Left lung (tissue), 14 donors: ENCODE measurements at places on chromosomes 2 and 18.

- no peak for DNase-seq
Measured at GRCh38 chr2:27973592-27973991, 83.1 kb downstream of the BABAM2 start.

- DNase-seq = no peak
Measured at GRCh38 chr2:111227716-111228141, 107.0 kb downstream of the BCL2L11 start.

DNA sequence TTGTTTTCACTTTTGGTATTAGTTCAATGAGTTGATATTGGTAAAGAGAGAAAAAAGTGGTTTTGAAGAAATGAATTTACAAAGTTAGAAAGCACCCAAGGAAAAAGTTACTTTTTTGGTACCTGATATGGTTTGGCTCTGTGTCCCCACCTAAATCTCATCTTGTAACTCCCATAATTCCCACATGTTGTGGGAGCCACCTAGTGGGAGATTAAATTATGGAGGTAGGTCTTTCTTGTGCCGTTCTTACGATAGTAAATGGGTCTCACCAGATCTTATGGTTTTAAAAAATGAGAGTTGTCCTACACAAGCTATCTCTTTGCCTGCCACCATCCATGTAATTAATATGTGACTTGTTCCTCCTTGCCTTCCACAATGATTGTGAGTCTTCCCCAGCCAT, 965.6 kb upstream of the NRXN1 start:
- DNase-seq = no peak

GRCh38 chr18:62904396-62905285, 189.3 kb downstream of the PHLPP1 start:
- no peak for DNase-seq

GRCh38 chr2:23525137-23525765, 140.3 kb downstream of the KLHL29 start:
- no peak for DNase-seq

DNA sequence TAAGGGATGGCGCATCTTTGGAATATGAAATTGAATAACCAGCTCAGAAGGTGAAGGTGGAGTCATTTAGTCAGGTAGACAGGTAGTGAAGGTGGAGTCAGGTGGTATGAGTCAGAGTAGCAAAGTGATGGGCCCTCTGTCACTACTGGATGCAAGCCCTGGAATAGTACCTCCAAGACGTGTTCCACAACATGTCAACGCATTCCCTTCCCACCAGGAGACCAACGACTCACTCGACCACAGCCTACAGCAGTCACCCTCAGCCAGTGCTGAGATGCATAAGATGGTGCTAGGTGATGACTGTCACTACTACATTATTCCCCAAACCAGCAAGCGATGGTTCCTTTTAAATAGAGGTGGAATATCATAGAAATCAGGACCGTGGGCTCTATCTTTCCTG, 6.8 kb downstream of the CPLX4 start:
- no peak for DNase-seq

GRCh38 chr2:42216694-42217093, 47.5 kb downstream of the EML4 start:
- DNase-seq = no peak

DNA sequence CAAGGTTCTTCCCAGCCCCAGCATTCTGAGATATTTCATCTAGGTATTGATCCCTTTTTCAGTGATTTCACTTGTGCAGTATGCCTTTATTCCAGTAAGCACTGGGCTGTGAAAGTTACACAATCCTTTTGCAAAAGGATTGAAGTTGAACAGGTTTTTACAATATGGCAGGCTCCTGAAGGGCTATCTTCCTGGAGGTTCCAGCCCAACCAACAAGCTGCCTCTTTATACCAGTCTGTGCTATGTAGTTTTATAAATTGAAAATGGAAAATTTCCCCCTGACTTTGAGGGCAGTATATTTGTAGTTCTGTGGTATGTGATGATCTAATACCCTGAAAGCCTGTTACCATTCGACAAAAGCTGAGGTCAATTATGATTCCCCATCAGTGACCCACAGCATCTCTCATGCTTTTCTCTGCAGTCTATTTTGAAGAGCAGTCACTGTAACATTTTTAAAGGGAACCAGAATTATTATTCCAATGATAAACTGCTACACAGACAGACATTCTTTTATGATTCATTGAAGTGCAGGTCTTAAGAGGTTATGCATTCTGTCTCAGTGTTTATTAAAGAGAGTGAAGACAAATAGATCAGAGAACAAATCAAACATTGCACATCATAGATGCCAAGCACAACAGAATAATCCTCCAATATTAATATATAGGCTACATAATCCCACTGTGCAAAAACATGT, 35.2 kb upstream of the STPG4 start:
- DNase-seq = no peak

DNA sequence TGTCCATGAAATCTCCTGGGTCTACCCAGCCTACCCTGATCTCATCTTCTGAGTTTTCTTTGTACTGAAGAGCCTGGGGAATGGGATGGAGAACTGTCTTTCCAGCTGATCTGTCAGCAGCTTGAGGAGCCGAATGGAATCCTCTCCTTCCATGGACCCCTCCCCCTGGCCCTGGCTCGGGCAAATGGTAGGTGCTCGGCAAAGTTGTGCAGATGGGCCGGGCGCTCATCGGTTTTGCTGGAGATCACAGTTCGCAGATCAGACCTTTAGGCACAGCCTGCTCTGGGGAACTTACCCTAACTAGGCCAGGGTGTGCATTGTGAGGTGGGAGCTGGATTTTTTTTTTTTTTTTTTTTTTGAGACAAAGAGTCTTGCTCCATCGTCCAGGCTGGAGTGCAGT, 40.4 kb downstream of the LCT start:
- DNase-seq = no peak

DNA sequence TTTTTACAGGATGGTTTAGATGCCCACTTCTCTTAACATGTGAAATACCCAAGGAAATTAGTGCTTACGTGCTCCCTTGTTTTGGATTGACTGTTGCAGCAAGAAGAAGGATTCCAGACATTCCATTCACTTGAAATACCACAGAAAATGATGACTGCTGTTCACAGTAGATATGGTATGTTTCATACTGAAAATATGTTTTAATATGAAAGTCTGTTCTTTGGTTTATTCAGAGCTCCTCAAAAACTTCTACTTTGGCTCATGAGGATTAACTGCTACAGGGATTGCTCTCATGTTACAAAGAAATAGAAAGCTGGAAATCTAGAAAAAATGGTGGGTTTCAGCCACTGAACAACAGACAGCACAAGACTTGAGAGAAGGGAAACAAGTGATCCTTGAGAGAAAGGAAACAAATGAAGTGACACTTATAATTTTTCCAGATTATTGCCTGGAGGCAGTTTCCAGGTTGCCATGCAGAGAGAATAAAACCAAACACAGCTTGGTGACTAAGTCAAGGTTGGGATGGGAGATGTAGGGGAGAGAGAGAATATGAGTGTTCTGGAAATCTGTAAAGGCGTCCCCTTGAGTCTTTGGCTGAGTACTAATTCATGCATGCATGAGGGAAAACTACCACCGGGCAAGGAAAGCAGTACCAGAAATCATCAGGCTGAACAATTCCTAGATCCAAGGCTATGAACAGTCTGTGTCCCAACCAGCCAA, 348.1 kb downstream of the CLIP4 start:
- no peak for DNase-seq

DNA sequence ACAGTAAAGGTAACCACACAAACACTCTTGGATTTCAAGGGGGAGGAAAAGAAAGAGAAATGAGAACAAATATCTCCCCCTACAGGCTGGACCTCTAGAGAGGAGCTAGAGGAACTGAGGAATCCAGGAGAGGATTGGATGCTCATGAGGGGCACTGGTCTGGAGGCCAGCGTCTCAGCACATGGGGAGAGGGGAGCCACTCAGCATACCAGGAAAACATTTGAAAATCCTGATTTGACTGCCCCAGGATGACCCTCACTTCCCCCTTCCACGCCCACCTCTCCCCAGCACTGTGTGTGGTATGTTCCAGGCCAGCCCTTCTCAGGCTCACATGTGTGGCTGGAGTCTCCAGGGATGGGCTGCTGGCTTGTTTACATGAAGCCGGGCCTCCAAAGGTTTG, 396.8 kb upstream of the ID2 start:
- no peak for DNase-seq

DNA sequence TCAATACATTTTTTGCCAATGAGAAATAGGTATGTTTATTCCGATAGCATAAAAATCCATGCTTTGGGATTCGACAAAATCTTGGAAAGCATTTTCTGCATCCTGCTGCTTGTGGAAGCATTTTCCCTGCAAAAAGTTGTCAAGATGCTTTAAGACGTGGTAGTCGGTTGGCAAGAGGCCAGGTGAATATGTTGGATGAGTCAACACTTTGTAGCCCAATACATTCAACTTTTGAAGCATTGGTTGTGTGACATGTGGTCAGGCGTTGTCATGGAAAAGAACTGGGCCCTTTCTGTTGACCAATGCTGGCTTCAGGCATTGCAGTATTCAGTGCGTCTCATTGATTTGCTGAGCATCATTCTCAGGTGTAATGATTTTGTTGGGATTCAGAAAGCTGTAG, 764.5 kb downstream of the TRIB2 start:
- no peak for DNase-seq

DNA sequence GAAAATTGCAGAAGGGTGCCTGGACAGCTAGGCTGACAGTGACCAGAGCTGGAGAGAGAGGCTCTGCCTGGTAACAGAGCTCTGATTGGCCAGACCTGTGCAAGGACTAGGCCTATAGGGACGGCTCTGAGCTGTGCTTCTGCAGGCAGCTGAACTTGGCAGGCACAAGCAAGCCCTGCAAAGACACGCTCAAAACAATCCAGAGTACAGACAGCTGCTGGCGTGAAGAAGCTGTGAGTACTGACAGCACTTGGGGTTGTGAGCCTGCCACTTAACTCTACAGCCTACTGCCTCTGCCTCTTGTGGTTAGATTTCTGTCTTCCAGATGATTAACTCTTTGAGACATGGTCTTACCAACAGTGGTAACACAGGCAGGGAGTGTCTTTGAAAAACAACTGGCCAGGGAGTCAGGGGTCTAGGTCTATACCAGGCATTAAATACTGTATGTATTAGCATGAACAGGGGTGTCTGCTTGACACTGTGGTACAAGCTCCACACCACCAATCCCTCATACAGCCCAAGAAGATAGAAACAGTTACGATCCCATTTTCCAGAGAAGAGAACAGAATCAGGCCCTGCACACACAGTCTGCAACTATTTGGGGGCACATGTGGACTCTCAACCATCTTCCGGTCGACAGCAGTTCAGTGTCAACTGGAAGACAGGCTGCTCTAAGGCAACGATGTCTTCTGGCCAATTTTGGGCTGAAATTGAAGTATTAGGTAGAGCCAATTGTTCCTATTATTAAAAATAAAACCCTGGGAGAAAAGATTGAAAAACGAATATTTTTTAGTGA, 568.4 kb downstream of the TNS1 start:
- peak; percentile 97 for DNase-seq

DNA sequence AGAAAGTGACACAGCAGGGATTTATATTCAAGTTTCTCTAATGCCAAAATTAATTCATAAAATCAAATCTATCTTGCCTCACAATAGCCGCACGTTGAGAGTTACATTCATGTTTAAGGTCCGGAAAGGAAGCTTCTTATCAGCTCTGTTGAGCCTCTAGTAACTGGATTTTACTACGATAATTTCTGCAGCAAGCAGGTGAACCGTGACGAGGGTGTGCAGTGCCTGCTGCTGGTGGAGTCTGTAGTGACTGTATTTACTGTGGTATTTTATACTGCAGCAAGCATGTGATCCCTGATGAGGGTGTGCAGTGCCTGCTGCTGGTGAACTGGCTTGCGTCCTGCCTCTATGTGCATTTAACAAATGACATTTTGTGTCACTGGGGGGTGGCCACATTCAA, 120.0 kb downstream of the SNTG2 start:
- DNase-seq = no peak

DNA sequence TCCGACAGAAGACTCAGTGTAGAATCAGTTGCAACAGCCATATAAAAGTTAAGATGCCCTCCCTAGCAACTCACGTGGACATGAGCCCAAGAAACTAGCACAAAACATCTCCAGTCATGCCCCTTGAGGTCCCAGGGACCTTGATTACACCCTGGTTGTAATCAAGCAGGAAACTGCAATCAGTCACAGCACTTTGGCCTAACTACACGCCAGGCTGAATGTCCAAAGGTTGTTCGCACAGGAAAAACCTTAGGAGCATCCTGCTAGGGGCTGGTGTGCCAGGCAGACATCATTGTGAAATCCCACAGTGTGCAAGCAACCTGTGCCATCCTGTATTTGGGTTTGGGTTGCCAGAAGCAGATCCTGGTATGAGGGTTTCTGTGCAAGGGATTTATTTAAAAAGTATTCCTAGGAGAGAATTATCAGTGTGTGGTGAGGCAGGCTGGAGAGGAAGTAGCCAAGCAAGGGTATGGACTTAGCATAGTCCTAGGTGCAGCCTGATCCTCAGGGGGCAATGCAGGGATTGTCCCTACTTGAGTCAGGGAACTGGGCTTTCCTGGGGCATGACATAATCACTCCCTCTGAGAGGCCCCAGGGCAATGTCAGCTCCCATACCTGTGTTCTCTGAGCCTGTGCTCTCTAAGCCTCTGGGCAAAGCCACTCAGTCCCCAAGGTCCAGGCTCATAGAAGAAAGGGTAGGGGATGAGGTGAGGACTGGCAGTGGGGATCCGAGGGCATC, 17.8 kb upstream of the SULT1C2 start:
- DNase-seq = no peak

GRCh38 chr2:102001767-102002142, 10.0 kb downstream of the IL1R2 start:
- no peak for DNase-seq

- no peak for DNase-seq
Measured at GRCh38 chr2:183614799-183615435, 490.7 kb downstream of the NUP35 start.

GRCh38 chr2:12192762-12193161, 446.3 kb downstream of the LPIN1 start:
- DNase-seq = no peak

GRCh38 chr2:105873721-105874120, 129.0 kb downstream of the NCK2 start:
- no peak for DNase-seq

- DNase-seq = no peak
Measured at GRCh38 chr2:162111958-162112850, 38.2 kb upstream of the DPP4 start.

GRCh38 chr18:34880403-34880802, 160.8 kb upstream of the MAPRE2 start:
- no peak for DNase-seq

DNA sequence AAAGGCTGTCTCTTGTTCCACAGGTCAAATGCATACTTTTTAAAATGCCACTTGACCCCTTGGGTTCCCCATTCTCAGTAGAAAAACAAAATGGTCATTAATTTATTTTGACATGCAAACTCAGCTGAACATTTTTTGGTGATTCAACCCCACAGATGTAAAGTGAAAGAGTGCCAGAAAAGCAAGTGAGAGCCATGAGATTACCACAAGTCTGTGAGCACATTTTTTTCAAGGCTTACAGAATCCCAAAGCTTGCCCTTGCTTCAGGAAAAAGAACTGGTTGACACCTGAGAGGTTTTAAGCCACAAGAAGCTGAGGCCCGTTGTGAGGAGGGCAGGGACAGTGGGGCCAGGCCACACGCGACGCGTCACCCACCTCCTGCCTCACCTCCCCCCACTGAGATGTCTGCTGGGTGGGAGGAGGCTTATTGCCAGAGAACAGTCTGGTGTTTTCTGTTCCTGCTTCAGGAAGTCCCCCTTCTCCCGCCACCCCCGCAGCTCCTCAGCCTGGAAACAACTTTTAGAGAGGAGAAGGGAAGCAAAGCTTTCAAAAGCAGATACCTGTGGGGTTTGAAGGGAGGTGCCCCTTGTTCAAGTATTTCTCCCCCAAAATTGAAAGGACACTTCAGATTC, 70.4 kb upstream of the CYP1B1 start:
- peak; percentile 78 for DNase-seq
